ENCODE measurements at places on chromosomes 2 and 18.

DNA sequence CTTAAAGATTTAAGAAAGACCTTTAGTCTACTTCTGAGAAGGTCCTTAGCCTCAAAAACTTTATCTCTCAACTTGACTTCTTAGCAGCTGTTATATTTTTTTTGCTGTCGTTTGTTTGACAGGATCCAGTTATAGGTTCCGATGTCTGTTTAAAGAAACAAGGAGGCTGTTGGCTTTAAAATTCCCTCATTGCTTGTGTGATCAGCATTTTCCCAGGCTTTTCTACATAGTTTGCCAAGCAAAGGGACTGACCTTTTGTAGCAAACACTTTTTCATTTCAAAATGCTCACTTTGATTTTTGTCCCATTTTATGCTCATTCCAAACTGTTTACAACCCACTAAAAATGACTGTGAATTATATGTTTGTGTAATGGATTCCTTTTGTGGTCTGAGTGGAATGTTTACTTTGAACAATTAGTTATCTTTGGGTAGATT lies 394.9 kb downstream of the ARHGAP15 start:
- no peak for DNase-seq

GRCh38 chr2:233386382-233387041 lies 32.2 kb downstream of the DGKD start:
- DNase-seq, result no peak

- DNase-seq, result no peak
These were observed 1.5 kb downstream of the MTHFD2 start for GRCh38 chr2:74199871-74200305.

- DNase-seq, result no peak
These were observed 24.3 kb upstream of the KCNF1 start for GRCh38 chr2:10887476-10887875.

GRCh38 chr2:88603146-88603545 lies 24.1 kb downstream of the EIF2AK3 start:
- DNase-seq, result no peak

DNA sequence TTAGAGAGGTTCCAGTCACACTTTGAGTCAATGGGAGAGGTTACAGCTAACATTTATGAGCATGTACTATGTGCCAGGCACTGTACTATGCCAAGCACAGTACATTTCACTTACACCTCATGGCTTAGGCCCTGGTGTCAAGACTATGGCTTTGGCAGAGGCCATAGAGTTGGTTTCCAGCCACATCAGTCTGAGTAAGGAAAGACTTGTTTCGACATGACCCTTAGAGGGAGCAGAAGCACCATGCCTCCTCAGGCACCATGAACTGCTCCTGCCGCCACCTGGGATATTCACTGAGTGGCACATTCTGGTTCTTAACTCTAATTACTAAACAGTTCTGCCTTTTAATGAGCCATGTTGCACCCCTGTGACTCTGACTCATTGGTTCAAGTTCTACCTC lies 12.7 kb downstream of the DGUOK start:
- DNase-seq, result no peak

GRCh38 chr18:35964319-35964718 lies 8.2 kb upstream of the RMP24 start:
- DNase-seq, result no peak

- peak; percentile 53 for DNase-seq
These were observed 141.8 kb downstream of the MEIS1 start for GRCh38 chr2:66576561-66577320.

- peak; percentile 36 for DNase-seq
These were observed 40.5 kb upstream of the NABP1 start for GRCh38 chr2:191637182-191638078.

- DNase-seq, result no peak
These were observed 33.7 kb upstream of the MBOAT2 start for GRCh38 chr2:9037166-9037565.

DNA sequence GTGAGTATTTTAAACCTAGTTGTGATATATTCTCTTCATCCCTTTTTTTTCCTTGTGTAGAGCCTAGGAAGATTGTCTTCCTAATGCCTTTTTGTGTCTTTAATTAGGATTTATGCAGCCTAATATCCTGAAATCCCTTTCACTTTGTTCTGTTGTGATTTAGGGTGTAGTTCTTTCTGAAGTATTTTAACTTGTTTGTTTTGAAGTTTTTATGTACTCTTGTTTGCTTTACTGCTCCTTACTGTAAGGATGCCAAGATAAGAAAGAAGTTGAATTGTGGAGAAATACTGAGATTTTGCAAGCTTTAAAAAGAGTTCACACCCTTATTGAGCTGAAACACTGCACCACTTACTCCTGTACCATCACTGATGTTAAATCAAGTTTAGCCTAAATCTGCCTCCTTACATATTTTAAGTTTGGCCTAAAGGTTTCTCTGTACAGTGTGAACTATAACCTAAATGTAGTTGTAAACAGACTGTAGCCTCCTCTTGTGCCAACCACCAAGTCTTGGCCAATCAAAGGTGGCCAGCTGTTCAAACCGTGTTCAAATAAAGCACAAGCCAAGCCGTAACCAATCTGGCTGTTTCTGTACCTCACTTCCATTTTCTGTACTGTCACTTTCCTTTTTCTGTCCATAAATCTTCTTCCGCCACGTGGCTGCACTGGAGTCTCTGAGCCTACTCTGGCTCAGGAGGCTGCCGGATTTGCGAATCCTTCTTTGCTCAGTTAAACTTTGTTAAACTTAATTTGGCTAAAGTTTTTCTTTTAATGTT lies 17.7 kb upstream of the ACOXL start:
- no peak for DNase-seq

DNA sequence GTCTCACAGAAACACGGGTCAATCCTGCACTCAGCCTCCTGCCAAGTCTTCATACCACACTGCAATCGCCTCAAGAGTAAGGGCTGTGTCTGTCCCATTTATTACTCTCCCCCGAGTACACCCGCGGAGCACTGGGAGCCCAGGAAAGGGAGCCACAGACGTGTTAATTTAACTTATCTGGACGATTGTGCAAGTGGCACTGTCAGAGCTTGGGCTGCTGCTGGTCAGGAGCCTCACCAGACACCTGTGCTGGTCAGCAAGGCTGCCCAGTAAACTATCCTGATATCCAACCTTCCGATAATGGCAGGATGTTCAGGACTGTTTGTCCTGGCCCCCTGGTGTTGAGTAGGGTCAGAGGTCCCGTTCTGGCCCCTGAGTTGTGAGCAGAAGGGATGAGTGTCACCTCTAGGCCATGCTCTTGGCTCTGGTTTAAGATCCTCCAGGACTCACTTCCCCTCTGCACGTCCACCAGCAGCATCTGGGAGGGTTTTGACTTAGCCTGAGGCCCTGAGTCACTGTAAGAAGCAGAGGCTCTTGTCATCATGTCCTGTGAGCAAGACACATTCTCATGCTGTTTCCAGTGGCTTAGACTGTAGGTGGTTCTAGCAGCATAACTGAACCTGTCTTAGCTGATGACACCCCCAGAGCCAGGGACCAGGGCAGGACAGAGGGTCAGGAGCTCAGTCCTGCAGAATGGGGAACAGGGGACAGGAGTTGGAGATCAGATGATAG lies 82.5 kb upstream of the ARL4C start:
- DNase-seq, result no peak

DNA sequence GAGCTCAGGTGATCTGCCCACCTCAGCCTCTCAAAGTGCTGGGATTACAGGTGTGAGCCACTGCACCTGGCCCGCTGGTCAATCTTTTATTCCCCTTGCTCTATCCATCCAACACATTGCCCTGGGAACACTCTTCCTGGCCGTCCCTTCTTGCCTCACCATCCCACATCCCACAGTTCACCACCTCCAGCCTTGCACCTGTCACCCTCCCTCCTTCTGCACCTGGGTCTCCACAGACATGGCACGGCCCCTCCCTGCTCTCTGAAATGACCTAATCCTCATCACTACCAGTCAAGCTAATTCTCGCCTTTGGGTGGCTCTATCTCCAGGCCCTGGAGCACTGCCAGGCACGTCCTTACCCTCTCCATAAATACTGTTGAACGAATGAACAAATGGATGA lies 116.9 kb upstream of the TEX51 start:
- DNase-seq, result no peak

DNA sequence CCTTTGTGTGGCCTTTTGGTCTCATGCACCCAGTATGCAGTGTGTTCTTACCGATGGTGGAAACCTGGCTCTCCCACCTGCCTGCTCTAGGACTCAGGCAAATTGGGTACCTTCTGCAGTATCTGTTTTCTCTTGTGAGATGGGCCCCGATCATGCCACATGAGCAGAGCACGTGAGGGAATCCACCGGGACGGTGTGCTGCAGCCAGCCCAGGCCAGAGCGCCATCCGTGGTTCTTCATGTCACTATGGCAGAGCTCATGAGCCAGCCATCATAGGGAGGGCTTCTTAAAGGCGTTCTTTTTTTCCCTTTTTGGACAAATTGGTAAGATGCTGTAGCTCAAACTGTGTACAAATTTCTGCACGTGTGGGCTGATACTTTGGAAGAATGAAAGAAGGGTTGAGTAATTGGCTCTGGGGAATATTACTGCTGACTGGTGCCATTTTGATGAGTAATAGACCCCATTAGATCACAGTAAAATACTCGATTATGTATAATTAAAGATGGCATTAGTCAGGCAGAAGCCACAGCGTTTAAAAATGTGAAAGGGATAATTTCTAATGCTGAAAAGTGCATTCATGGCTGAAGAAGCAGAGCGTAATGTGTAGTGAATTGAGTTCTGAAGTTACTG lies 19.2 kb downstream of the SH3RF3 start:
- no peak for DNase-seq

DNA sequence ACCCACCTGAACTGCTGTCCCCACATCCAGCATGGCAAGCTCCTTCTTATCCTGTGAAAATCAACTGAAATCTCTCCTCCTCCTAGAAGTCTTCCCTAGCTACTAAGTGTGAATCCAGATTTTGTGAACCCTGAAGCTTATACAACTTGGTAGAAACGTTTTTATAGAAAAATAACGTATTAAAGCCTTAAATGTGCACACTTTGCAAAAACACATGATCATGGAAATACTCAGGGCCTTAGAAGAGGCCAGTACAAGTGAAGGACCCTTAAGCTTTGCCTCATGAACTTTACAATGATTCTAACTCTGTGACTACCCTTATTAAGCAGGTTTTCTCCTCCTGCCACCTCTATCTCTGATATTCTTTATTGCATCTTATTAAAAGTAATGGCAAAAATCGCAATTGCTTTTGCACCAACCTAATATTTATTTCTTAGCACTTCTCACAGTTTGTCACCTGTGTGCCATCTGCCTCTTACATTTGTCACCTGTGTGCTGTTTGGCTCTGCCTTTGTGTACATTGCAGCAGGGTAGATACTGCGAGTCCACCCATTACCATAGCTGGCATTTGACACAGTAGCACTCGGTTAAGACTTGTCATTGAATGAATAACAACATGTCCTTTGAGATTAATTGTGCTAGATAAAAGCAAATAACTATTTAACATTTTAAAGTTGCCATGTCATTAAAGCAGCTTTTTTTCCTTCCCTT lies 42.2 kb downstream of the FRZB start:
- DNase-seq, result no peak

- no peak for DNase-seq
These were observed 84.1 kb upstream of the CTNNA2 start for GRCh38 chr2:79428745-79429144.

DNA sequence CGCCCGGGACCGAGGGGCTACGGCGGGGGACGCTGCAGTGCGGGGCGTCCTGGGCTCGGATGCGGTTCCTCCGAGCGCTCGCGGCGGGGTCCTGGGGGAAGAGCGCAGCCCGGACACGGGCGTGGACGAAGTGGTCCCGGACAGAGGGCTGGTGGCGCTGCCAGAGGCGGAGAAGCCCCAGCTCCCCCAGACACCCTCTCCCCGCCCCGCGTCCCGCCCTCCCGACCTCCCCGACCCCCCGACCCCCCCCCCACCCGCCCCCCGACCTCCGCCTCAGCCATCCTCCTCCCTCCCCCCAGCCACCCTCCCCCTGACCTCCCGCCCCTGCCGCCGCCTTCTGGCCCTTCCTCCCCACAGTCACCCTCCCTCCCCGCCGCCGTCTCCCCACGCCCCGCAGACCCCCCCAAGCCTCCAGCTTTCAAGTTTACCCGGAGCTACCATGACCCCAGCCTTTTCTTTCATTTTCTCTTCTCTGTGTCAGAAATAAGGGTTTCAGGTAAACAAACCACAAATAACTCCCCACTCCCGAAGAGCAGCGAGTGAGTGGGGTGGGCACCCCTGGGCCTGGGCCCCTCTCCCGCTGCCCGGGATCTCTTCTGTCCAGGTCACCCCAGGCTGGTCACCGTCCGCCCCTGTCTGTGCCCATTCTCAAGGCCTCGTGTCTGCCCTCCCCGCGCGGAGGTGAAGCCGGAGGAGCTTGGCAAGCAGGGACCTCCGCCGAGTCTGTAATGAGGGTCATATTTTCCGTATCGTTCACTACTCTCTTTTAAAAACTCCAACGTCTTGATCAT lies 5.1 kb downstream of the NFATC1 start:
- DNase-seq, result peak; percentile 78

DNA sequence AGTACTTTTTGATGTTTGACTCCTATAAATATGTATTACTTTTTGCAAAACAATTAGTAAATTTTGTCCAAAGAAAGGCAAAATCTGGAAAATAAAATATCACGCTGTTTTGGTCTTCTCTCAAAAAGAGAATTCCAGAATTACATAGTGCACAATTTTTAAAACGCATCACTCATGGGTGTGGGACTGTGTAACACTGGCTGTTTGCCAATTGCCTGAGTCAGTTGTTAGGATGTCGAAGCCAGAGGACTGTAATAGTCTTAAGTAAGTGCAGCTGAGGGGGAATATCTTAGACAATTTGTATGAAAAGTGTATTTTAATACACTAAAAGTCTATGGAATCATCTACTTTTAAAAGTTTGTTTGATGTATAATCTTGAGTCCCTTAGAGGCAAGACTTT lies 24.1 kb upstream of the EPHA4 start:
- no peak for DNase-seq

All from aorta (tissue), 5 donors.